A549 treated with dexamethasone at 1 μM for 4 hours (cell line): ENCODE measurements at places on chromosomes 5 and 9. TPM values are rescaled to one million over a fixed set of nuclear protein-coding genes. Genes with fewer than 3 reads are reported as not detected.

The CCL28 gene
- total RNA-seq = 0.08 to 0.16 TPM (median 0.10 TPM) in 5 replicates

The PCDHB6 gene
- 0.74 to 1.2 TPM (median 0.88 TPM) in 5 replicates for total RNA-seq

The RETREG1 gene
- 2.3 to 4.2 TPM (median 3.0 TPM) in 5 replicates for total RNA-seq

The IL5 gene
- 0.47 TPM in 1 of 5 replicates, not detected in the others for total RNA-seq
